ENCODE measurements at places on chromosomes 2 and 18. TPM values are rescaled to one million over a fixed set of nuclear protein-coding genes. Genes with fewer than 3 reads are reported as not detected.

DNA sequence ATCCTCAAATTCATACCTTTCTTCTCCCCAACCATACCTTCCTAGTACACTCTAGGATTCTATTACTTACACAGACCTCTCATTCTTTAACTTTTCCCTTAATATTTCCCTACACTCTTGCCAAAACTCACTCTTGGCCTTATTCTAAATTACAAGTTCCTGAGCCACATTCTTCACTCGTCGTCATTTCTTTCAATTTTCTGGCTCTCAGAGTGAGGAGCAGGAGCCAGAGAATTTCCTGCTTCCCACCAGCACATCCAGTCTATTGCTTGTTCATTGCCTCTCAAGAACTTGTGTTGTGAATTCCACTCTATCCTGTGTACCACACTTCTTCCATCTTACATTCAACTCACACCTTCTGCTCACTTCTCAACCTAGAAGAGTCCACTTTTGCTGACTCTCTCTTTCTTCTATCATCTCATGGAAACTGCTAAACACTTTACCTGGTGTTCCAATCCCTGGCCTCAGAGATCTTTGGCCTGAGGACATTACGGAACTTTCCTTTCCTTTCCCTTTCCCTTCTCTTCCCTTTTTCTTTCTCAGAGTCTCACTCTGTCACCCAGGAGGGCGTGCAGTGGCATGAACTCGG lies 171.6 kb downstream of the PLCL1 start:
- no peak for DNase-seq

GRCh38 chr2:190809876-190810525 lies 70.6 kb upstream of the GLS start:
- peak; percentile 33 for DNase-seq

DNA sequence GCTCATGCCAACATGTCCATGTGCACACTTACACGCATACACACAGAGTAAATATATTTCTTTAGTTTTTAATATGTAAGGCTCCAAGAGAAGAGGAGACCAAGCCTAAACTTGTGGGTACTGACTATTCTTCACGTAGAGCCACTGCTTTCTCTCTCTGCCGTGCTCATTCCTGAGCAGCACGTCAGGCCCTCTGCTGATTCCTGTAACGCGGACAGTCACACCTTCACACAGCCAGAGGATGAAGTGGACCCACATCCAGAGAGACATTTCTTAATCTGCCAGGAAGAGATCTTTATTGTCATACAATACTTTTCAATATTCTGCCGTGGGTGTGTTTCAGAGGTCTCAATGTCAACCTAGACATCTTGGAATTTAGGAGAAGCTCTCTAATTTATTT lies 560.7 kb downstream of the STK39 start:
- DNase-seq = no peak

GRCh38 chr2:192190474-192190873 lies 4.3 kb downstream of the TMEFF2 start:
- DNase-seq = no peak

DIS3L2 gene
- total RNA-seq = 27.2 TPM

Measured in activated CD8-positive, alpha-beta T cell treated with anti-CD3 and anti-CD28 coated beads for 36 hours (primary cell).